NCI-H1417 treated with DMSO at 0.1 percent for 48 hours (cell line): ENCODE measurements at places on chromosomes 11 and 22.

GRCh38 chr11:66762088-66762487 lies 33.1 kb upstream of the SPTBN2 start:
- DNase-seq = no peak

DNA sequence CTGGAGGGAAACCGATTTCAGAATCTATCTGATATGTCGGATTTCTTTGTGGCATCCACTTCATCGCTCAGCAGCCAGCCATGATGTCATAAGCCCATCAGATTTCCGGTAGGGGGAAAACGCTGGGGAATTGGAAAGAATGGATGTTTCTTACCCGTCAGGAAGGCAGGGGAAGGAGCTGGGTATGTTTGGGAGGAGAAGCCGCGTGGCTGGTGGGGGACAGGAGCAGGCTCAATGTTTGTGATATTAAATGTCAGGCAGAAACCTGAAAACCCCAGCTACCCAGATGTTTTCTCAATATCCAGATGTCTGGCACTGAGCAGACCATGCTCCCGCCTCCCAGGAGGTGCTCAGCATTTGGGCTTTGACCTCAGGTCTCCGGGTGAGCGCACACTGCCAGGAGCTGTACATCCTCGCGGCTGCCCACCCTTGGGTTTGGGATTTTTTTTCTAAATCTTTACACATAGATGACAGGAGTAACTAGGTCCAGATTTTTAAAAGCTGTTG lies 67.5 kb downstream of the NFAM1 start:
- DNase-seq = no peak

DNA sequence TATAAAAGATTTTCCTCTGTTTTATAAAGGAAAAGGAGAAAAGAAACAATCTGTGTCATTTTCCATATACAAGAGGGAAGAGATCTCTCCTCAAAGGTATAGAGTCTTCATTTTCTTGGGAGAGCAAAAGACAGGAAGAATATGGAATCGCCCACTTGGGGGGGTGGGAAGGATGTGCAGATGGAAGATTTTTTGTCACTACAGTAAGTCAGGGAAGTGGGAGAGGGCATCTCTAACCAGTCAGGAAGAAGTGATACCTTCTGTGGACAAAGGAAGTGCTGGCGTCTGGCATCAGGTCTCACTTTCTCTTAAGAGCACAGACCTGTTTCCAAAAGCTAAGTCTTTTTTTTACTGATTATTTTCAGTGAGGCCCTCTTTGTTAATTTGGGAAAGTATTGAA lies 1.4 kb downstream of the PRR14L start:
- no peak for DNase-seq

- no peak for DNase-seq
These were observed 98.9 kb upstream of the UBASH3B start for GRCh38 chr11:122556605-122557004.

DNA sequence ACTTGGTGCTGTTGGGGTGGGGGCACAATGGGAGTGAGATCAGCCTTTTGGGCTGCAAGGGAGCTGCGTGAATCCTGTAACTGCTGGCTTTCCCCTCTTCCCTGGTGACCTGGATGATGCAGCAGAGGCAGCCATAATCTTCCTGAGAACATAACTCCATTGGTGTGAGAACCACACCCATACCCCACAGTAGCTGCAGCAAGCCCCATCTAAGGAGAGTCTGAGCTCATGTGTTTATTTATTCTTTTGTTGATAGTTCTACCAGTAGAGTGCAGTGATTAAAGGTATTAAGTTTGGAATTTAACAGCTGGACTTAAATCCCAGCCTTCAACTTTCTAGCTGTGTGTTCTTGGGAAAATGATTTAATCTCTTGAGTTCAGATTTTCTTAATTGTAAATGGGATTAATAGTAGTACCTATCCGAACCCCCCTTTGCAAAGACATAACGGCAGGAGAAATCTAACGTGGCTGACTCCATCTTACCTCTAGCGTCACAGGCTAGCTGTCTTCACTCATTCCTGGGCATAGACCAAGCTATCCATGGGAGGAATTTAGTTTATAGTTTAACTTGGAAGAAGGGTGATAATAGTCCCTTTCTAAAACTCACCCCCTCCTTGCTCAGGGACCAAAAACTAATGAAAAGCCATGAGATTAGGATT lies 385.0 kb upstream of the DDI1 start:
- no peak for DNase-seq
